ENCODE measurements at places on chromosomes 3 and 15.

GRCh38 chr3:149373235-149374125 lies 4.0 kb downstream of the TM4SF1 start:
- DNase-seq, result no peak

DNA sequence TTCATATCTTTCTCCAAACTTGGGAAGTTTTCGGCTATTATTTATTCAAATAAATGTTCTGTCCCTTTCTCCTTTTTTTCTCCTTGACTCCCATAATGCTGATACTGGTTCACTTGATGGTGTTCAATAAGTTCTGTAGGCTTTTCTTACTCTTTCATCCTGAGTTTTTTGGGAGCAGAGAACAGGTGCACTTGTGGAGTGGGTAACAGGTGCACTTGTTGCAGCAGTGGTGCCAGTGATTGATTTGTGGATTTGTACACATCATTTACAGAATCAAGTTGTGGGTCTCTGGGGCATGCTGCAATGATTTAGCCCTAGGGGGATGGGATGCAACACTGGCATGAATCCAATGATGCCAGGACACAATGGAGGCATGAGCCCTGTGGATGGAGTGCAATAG lies 14.8 kb upstream of the OR5H1 start:
- no peak for DNase-seq

DNA sequence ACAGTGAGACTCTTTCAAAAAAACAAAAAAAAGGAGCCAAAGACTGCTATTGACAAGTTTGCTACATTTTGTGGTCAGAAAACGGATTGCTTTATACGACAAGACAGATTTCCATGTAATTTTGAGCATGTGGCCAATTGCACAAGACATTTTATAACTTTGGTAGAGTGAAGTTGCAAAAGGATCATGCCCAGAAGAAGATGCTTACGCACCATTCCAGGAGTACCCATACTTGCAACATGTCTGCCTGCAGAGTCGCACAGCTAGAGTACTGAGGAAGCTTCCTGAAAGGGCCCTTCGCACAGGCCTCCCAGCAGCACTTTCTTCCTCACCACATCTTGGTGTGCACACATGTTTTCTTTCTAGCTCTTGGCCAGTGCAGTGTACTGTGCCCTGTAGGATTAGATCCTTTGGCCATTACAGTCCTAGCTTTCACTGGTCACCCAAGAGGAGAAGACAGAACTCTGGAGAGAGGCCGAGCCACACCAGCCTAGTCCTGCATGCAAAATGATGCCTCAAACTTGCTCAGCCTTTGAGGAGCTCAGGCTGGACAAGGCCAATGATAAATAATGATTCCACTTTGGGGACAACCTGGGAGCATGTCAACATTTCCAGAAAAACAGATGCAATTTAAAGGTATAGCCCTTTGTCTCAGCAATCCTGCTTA lies 11.7 kb downstream of the CHDH start:
- no peak for DNase-seq

- DNase-seq, result no peak
Observed at GRCh38 chr3:20760981-20761380, 575.0 kb upstream of the SGO1 start.

DNA sequence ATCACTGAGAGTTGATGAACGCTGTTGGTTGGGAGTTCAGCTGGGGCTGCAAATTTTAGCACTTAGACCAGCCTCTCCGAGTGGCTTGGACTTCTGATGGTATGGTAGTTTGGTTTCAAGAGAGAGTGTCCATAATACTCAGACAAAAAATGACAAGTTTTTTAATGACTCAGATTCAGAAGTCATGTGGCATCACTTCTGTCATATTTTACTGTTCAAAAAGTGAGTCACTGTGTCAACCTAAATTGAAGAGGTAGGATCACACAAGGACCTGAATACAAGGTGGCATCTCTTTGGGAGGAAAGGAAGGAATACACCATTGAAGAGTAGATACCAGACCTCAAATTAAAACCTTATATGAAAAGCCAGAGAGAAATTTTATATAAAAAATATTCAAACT lies 99.1 kb upstream of the CHMP2B start:
- no peak for DNase-seq

GRCh38 chr3:138114988-138115971 lies at the start of gene DZIP1L:
Gene DZIP1L, minus strand, starts transcription at chr3:138115608. Its CDS starts 11,637 bp downstream, at chr3:138103971.
- peak; percentile 79 for DNase-seq

DNA sequence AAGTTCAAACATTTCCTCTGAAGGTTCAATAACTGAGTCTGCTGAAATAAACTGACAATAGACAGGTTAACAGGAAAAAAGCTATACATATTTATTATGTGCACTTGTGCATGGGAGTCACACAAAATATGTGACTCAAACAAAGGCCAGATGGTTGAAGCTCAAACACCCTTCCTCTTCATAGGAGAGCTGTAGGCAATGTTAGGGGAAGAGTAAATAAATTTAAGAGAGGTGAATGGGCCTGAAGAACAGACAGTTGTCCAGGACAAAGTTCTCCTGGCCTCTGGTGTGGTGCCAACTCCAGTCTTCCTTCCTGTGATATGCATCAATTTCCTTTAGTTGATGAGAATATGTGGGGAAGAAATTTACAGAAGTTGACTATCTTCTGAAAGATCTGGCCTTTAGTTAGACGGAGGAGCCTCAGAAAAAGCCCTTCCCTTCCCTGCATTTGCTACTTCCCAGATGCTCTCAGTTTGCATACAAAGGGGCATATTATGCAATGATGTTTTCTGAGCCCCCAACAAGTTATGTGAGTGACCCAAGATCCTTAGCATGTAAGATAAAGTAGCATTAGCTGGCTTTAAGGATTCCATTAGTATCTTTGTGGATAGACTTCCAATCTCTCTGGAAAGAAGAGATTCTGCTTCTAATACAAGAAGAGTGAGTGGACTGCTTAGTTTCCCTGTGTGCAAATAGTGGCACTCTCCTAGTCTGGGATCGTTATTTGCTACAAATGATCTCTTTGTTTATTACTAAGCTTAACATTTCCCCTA lies 96.4 kb upstream of the IGSF10 start:
- DNase-seq, result no peak

DNA sequence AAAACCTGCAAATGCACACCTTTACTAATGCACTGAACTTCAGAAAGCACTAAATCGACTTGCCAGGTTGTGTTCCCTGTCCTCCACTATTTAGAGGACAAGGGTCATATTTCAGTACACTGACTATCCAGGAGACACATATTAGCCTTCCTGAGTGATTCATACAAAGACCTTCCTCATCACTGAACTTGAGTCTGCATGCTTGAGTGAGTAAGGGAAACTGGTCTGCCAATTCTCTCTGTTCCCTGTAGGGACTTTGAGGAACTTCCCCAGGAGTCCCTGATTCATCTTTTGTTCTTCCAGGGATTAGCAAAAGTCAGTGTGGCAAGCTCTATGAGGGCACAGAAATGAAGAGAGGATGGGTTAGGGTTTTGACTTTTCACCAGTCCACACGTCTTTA lies 565.9 kb downstream of the PDCD6IP start:
- no peak for DNase-seq

GRCh38 chr3:177212756-177213155 lies 15.5 kb upstream of the TBL1XR1 start:
- DNase-seq, result no peak

DNA sequence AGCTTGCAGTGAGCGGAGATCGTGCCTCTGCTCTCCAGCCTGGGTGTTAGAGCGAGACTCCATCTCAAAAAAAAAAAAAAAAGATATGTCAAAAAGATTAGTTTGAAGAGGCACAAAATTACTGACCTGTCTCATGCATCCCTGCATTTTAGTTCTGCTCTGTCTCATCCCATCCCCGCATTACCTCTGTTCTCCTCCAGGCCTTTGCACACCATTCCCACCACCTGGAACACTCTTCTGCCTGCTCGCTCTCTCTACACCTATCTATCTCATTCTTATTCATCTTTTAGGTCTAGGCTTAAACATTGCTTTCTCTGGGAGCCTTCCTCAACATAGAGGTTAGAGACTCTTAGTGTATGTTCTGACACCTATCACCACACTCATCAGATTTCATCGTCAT lies 32.9 kb upstream of the ZNF770 start:
- DNase-seq, result no peak

GRCh38 chr15:89090791-89091626 lies 2.8 kb downstream of the ABHD2 start:
- DNase-seq, result peak; percentile 84

- DNase-seq, result no peak
Observed at GRCh38 chr3:115359536-115359935, 212.4 kb upstream of the ZBTB20 start.

DNA sequence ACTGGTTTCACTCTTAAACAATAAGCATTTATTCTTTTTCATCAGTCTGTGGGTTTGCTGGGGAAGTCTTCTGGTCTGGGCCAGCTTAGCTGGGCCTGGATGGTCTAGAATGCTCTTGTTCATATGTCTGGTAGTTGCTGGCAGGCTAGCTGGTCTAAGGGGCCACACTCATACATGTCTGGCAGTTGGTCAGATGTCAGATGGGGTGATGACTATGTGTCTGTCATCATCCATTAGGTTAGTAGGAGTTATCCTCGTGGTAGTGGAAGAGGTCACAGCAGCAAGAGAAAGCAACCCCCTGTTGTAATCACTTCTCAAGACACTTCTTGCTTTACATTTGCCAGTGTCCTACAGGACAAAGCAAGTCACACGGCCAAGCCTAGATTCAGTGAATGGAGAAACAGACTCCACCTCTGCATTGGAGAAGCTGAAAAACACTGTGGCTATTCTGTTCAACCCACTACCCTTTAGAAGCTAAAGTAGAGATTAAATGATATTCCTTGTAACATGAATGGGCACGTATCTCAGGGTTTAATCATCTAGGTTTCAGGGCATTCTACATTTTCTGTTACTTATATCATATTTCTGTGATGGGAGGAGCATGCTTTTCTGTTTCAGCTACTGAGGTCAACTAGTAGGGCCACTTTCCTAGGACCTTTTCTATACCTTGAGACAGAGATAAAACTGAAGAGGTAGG lies 5.5 kb upstream of the ARID3B start:
- DNase-seq, result no peak

DNA sequence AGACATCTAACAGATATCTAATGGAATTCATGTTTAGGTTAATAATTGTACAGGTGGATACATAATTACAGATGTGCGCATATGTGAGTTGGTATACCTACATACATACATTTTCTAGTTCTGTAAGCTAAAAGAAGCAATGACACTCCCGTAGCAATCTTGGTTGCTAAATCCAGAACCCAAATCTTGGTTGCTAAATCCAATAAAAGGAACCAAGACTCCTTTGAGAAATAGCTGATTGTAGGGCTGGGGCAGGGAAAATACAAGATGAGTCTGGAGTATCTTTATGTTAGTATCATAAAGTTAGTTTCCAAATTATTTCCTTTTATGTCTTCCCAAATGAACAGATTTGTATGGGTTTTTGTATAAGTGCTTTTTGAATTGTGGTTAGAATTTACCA lies 135.2 kb downstream of the TMCC1 start:
- no peak for DNase-seq

GRCh38 chr3:156259896-156260295 lies 139.5 kb downstream of the KCNAB1 start:
- DNase-seq, result no peak

DNA sequence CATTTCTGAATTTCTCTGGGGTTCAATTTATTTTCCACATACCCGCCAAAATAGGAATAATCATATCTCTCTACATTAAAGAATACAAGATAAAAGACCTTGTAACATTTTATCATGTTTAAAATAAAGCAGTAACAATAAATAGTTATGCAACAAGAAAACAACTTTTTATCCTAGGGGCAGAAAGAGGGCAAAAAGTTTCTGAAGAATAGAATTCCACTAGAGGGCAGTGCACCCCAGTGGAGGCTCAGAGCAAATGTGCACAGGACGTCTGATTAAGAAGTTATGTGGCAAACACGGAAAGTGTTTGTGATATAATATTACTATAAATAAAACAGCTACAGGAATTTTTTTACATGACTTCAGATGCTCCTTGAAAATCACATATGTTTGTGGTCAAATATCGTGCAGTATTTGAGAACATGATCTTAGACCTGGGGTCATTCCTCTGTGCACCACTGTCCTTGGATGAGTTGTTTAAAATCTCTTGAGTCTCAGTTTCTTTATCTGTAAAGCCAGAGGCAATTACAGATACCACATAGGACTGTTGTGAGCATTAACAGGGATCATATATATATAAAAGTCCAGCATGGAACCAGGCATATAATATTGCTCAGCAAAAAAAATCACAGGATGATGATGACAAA lies 13.2 kb upstream of the PIK3R4 start:
- peak; percentile 42 for DNase-seq

DNA sequence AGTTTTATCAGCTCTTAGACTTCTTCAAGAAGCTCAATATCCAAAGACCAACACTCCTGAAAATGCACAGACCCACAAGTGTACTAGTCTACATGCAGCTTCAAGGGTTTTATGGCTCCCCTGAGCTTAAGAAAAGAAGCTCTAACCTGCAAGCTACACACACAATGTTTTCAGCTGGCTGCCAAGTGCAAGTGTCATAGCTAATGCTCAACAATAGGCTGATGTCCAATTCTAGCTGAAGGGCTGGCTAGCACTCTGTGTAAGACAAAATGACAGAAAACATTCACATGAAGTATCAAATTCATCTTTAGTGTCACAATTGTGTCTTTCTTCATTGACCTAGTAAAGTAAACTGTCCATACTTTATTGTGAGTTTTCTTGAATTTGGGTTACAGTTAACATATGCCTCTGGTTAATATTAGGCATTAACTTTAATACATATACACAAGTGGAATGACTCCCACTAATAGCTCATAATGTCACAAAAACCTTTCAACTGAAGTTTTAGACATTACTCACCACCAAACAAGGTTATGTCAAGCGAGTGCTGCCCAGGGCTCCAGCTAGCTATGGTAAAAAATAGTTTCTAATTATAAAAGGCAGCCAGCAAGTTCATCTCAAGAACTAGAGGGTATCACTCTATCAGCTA lies 15.1 kb downstream of the ABI3BP start:
- DNase-seq, result no peak

- no peak for DNase-seq
Observed at GRCh38 chr3:108044699-108045098, 46.1 kb downstream of the CD47 start.

- no peak for DNase-seq
Observed at GRCh38 chr3:131329774-131330173, 51.8 kb upstream of the NUDT16 start.

DNA sequence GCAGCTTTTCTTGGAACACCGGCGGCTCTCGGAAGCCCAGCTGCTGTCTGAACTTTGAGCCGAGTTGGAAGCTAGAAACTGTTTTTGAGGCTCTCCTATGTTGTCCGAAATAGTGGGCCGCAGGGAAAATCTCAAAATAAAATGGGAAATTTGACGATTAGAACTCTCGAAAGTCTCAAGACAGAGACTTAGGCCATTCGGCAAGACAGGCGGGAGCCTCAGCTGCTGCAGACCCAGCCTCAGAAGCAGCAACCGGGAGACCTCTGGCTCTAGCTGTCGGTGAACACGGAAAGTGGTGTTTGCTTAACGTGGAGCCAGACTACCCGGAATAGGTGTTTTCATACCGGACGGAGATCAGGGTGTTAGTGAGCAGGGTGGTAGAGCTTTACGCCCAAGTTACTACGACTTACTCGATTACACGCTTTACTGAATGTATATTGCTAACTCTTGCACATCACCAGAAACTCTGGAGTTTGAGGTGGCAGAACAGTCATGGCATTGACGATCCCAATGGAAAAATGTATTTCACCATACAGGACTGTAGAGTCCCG lies 357 bp upstream of the MAN2C1 start:
- no peak for DNase-seq

GRCh38 chr3:184417619-184418327 lies 37.9 kb downstream of the CHRD start:
- peak; percentile 79 for DNase-seq

All from Right ventricle myocardium superior (tissue), 1 donor.